Stimulated activated CD8-positive, alpha-beta memory T cell treated with anti-CD3 and anti-CD28 coated beads, Interleukin-12 subunit alpha, Interleukin-12 subunit beta, amount 100 ng/mL, for 4 hours (primary cell): ENCODE measurements at places on chromosomes 4 and X.

- DNase-seq, result no peak
Measured at GRCh38 chr4:147736458-147736857, 4.6 kb downstream of the ARHGAP10 start.

GRCh38 chrX:103774070-103774642 is 2.5 kb upstream of the PLP1 start:
- no peak for DNase-seq

DNA sequence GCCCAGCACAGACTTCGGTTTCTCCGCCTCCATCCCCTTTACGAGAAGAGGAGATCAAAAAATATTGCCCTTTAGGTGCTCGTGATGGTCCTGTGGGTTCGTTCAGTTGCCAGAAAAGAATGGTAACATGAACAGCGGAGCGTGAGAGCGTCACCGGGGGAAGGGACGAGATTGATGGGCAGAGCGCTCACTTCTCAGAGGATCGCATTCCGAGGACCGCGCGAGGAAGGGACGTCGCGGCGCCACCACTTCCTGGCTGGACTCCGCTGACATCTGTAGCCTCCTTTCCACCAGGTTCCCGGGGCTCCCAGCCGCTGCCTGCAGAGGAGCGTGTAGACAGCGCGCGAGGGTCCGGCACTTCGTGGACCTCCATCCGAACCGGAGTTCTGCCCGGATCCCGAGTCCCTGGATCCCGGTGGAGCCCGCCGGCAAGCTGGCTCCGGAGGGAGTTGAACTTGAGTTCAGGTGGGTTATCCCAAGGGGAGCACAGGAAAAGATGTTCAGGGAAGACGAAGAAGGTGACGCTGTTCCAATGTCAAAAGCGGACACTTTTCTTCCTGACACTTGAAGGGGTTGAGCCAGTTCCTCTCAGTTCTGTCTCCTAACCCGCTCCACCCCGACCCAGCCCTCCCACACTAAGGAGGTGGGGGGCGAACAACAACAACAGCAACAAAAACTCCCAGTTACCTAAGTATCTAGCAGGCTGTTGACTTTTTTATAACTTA is 484 bp downstream of the GALNTL6 start:
- no peak for DNase-seq

- DNase-seq, result no peak
Measured at GRCh38 chr4:152672206-152673092, 7.3 kb downstream of the TMEM154 start.

DNA sequence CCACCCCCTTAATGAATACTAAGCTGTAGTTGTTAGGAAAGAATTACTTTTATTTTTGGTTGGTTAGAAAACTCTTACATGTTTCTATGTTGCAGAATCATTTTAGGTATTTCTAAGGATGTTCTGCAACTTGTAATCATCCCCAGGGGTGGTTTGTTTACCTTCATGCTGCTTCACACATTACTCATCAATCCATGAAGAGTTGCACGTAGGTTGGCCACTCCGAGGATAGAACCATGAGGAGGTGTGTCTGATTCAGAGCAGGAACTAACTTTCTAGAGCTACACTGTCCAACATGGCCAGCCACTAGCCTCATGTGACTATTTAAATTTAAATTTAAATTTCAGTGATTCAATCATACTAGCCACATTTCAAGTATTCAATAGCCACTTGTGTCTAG is 127.2 kb upstream of the FRMPD4 start:
- DNase-seq, result no peak

DNA sequence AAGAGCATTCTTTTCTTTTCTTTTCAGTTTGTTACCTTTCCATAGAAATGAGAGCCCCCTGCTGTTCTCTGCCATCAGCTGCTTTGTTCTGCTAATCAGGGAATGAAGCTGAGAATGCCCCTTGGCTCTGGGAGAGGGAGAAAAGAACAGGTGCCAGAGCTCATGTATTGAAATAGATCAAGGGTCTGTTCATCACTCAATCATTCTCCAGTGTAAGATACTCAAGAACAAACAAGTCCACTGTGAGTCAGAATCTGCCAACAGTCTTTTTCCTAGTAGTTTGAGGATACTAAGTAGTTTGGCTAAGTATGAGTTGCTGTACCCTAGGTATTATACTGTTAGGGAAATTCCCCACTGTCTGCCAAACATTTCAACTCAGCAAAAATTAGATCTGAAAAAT is 144.3 kb downstream of the RTL3 start:
- DNase-seq, result no peak

DNA sequence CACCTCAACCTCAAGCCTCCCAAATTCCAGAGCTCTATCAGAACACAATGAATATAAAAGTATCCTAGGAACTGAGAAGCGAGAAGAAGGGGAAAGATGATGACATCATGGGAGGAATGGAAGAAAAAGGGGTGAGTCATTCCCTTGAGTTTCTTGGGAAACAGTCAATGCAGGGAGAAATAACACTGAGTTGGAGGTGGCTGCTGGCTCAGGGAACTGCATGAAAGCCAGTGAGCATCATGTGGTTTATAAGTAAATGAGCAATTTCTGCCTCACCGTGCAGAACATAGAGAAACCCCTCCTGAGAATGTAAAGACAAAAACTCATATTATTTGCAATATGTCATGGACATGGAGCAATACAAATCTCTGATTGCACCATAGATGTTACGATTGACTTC is 73.3 kb downstream of the SHOX start:
- DNase-seq, result no peak

GRCh38 chr4:8725071-8725841 is 132.7 kb downstream of the CPZ start:
- DNase-seq, result no peak

DNA sequence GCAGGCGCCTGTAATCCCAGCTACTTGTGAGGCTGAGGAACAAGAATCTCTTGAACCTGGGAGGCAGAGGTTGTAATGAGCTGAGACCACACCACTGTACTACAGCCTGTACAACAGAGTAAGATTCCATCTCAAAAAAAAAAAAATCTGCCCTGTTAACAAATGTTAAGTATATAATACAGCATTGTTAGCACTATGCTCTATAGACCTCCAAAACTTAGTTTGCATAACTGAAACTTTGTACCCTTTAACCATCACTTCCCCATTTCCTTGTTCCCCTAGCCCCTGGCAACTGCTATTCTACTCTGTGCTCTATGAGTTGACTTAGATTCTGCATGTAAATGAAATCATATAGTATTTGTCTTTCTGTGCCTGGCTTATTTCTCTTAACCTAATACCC is 76.7 kb downstream of the TAB3 start:
- no peak for DNase-seq

GRCh38 chr4:14752341-14753046 is 249.8 kb upstream of the CPEB2 start:
- DNase-seq, result no peak

GRCh38 chr4:54999003-54999402 is 126.4 kb downstream of the KDR start:
- no peak for DNase-seq

DNA sequence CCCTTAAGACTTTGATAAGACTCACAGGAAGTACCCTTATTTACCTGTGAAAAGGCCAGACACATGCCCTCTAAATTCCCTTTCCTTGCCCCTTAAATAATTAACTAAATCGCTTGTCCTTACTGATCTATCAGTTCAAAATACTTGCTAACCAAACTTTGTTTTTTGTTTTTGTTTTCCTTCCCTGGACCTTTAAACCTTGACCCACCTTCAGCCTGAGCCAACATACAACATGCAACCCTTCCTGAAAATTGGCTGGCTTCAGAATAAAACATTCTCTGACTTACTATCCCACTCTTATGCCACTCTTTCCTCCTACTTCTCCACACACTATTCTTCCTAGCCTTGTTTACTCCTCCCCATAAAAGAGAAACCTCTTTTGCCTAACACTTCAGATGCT is 448.1 kb upstream of the TRAM1L1 start:
- no peak for DNase-seq

DNA sequence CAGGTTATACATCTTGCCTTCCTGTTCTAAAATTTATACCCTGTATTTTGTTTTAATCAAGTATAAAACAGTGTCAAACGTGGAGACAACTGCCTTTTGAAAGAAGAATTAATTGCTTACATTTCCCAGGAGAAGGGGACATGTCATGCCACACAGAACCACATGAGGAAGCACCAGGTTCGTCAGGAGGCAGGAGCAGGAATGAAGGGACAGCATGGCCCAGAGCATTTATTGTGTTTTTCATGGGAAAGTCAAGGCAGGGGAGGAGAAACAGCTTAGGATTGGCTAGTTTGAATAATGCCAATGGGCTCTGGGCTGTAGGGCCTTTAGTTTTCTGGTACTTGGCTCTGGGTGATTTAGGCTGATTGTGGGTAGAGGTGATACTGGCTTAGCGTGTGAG is 203.7 kb downstream of the CFAP299 start:
- DNase-seq, result no peak

DNA sequence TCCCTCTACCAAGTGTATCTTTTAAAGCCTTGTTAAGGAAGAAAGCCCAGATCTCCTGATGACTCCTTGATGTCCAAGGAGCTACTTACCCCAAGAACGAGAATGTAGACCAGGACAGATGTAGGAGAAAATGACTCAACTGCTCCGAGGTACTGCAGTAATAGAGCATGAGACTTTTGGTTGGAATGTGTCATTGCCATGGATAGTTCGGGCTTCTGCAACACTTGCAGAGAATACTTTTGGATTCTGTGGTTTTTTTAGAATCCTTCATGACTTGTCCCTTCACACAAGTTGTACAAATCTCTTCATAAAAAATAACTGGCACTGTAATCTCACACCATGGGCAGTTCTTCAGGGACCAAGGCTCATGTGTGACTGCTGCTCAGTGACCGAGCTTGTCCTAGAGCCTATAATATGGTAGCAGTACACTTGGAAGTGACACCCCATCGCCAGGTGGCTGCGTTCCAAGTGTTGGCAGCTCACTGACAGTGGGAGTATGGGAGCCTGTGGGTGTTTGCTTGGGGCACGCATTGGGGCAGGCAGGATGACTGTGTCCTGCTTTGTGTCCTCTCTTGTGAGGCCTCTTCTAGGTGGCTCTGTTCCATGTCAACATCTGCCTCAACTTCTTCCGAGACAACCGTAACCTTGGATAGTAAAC is 87.9 kb upstream of the WDR1 start:
- DNase-seq, result no peak

DNA sequence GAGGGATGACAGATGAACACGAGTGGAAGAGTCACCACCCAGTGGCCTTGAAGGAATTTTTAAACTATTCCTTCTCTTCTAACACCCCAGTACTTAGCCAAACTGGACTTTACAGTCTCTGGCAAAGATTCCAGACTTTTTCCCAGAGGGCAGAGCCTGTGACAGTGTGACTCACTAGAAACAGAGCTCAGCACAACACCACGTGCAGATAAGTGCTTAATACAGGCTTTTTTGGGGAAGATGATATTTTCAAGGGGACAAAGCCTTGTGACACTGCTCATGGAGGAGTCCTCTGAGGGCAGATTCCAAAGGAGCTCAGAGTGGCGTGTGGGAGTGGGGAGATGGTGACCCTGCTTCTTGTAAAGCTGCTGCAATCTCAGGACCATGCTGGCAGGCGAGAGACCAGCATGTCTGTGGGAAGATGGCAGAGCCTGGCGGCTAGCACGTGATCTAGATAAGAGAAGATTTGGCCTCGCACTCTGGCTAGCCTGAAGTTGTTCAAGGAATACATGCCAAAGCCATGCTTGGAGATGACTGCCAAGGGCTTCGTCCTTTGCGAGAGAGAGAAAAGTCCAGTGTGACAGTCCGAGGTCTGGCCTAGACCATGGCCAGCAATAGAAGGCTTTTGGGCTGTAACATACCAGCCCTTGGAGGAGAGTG is 2.4 kb downstream of the RAB33A start:
- DNase-seq, result no peak
